RPMI7951 (cell line): ENCODE measurements at places on chromosomes 5 and 9. TPM values are rescaled to one million over a fixed set of nuclear protein-coding genes. Genes with fewer than 3 reads are reported as not detected.

The CER1 gene
- total RNA-seq = not detected in 2 replicates

The BBLN gene
- total RNA-seq = 97.3 and 128 TPM in 2 replicates

The PTGES2 gene
- 28.5 and 37.2 TPM in 2 replicates for total RNA-seq

The SPAG8 gene
- 1.7 and 1.8 TPM in 2 replicates for total RNA-seq

The HTR4 gene
- total RNA-seq = not detected in 2 replicates

The MAPK9 gene
- 18.0 and 19.0 TPM in 2 replicates for total RNA-seq

The CDO1 gene
- total RNA-seq = 1.9 and 2.6 TPM in 2 replicates

The PRPF4 gene
- total RNA-seq = 35.8 and 40.4 TPM in 2 replicates

The TSSK1B gene
- total RNA-seq = not detected in 2 replicates

The STOM gene
- total RNA-seq = 43.7 and 45.1 TPM in 2 replicates

The SLC35D2 gene
- total RNA-seq = 21.3 and 21.9 TPM in 2 replicates

The CDH6 gene
- total RNA-seq = 0.12 and 0.78 TPM in 2 replicates

The CCDC192 gene
- not detected in 2 replicates for total RNA-seq

The PPP2R2B gene
- 0.68 TPM in 1 of 2 replicates, not detected in the other for total RNA-seq

The TICAM2 gene
- 6.4 and 11.7 TPM in 2 replicates for total RNA-seq

The GFI1B gene
- total RNA-seq = not detected in 2 replicates

The EIF4EBP3 gene
- not detected in 2 replicates for total RNA-seq

The C9 gene
- total RNA-seq = not detected in 2 replicates

The ADRB2 gene
- 0.59 and 0.72 TPM in 2 replicates for total RNA-seq

The HRCT1 gene
- 0.20 TPM in 1 of 2 replicates, not detected in the other for total RNA-seq

The TPM2 gene
- total RNA-seq = 146 and 206 TPM in 2 replicates

The ROPN1L gene
- 0.59 and 0.84 TPM in 2 replicates for total RNA-seq

The PLAC8L1 gene
- total RNA-seq = not detected in 2 replicates

The ZFP2 gene
- not detected in 2 replicates for total RNA-seq

The RFX3 gene
- total RNA-seq = 2.3 and 3.5 TPM in 2 replicates

The TLX3 gene
- 0.96 and 1.9 TPM in 2 replicates for total RNA-seq
